ENCODE measurements at places on chromosomes 11 and 22.

- DNase-seq = no peak
These were observed 7.8 kb downstream of the APOL5 start for GRCh38 chr22:35725521-35725920.

GRCh38 chr11:4393858-4394223, 339 bp upstream of the TRIM21 start:
- no peak for DNase-seq

- DNase-seq = no peak
These were observed 56.1 kb upstream of the SLC22A12 start for GRCh38 chr11:64534950-64535349.

GRCh38 chr11:92939305-92939704, 30.1 kb upstream of the MTNR1B start:
- no peak for DNase-seq

GRCh38 chr11:72831521-72832300, 17.5 kb downstream of the ATG16L2 start:
- peak; percentile 82 for DNase-seq

- no peak for DNase-seq
These were observed 37.4 kb downstream of the PDGFB start for GRCh38 chr22:39207141-39208012.

DNA sequence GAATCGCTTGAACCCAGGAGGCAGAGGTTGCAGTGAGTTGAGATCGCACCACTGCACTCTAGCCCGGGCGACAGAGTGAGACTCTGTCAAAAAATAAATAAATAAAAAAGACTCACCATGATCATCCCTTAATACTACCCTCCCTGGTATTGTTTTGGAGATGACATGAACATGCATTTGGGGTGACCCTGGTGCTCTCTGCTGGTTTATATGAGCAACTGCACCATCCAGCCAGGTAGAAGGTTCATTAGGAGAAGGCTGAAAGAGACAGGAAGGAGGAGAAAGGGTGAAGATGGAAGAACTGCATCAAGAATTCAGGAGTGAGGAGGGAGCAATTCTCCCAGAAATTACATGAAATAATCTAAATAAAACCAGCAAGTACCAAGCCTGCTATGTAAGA, 37.8 kb downstream of the SLC5A1 start:
- DNase-seq = peak; percentile 9

GRCh38 chr11:128874427-128874826, 7.3 kb upstream of the KCNJ1 start:
- DNase-seq = no peak

DNA sequence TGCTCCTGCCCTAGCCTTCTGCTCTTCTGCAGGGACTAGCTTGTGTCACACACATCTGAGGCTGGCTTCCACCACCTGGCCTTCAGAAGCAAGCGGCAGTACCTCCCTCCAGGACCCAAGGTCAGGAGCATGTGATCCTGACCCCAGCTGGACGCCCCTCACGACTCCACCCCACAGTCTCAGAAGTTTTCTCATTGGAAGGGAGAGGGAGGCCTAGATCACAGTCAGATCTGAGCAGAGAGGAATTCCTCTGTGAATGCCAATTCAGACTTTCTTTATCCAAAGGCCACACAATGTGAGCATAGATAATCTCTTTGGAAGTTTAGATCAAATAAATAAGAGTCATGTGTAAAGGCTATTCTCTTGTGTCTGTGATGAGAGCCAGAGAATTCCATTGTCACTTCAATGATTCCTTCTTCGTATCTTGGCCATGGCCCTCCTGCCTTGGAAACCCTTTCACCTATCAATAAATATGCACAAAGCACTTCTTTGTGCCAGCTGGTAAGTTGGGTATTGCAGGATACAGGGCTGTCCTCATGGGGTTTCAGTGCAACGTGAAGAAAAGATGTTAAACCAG, 142.9 kb downstream of the SNX19 start:
- DNase-seq = no peak

- no peak for DNase-seq
These were observed 546.2 kb downstream of the TMEM135 start for GRCh38 chr11:87583931-87584330.

GRCh38 chr22:49738006-49738405, 89.7 kb downstream of the BRD1 start:
- DNase-seq = no peak

GRCh38 chr11:95065336-95065735, 1.4 kb upstream of the SRSF8 start:
- DNase-seq = peak; percentile 90

DNA sequence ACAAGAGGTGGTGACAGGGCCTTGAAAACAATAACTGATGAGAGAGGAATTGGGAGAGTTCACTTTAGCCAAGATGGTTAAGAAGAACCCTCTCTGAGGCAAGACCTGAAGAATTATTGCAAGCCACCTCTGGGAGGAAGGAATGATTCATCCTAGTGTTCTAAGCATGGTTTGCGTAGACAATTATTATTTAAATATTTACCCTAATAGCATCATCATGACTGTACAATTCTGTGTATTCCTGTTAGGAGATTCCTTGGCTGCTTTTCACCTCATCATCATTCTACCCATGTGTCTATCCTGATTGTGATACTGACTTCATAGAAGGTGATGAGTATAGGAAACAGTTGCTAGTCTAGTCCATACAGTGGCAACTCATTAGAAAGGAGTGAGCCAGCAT, 264.4 kb downstream of the DDX10 start:
- DNase-seq = no peak

- peak; percentile 6 for DNase-seq
These were observed 11.3 kb downstream of the TRIM66 start for GRCh38 chr11:8671193-8671612.

DNA sequence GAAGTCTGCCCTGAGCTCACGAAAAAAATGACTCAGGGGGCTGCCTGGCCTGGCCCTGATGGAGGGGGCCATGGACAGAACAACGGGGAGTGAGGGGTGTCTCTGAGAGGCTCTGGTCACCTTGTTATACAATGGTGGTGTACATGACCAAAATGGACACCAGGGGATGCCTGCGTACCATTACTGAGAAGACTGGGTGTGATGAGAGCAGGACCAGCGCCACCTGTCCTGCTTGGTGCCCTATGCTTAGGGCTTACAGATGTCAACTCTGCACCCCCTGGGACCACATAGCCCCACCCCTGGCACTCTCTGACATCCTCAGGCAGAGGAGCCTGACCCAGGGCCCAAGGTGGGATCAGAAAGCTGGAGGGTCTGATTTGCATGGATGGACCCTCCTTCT, 104.8 kb downstream of the ZNF280B start:
- no peak for DNase-seq

DNA sequence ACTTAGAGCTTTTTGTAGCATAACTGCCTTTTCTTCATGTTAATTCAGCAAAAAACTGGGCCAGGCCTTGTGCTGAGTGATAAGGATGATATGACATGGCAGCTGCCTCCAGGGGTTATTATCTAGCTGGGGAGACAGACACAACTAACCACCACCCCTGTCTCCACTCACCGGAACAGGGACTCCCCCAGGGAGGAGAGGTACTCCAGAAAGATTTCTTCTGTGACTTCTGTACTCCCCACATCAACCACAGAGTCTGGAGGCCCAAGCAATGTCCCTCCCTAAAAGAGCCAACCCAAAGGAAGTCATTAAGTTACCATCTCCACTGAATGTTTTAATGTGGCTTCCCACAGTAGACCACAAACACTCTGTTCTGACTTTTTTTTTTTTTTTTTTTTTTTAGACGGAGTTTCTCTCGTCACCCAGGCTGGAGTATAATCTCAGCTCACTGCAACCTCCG, 14.3 kb upstream of the PMM1 start:
- no peak for DNase-seq

DNA sequence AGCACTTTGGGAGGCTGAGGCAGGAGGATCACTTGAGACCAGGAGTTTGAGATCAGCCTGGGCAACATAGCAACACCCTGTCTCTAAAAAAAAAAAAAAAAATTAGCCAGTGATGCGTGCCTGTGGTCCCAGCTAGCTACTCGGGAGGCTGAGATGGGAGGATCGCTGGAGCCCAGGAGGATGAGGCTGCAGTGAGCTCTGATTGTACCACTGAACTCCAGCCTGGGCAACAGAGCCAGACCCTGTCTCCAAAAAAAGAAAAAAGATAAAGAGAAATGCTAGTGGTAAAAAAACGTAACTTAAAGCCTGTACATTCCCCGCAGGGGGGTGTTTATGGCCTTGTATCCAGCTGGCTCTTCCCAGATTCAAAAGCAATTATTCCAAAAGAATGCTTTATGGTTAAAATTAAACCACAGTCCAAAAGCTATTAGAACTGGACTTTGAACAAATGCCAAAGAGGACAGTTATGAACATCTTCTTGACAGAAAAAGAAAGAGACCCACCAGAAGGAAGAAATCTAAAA, 16.4 kb upstream of the SNX32 start:
- DNase-seq = no peak

GRCh38 chr11:75442161-75442885, 9.3 kb upstream of the KLHL35 start:
- DNase-seq = no peak

DNA sequence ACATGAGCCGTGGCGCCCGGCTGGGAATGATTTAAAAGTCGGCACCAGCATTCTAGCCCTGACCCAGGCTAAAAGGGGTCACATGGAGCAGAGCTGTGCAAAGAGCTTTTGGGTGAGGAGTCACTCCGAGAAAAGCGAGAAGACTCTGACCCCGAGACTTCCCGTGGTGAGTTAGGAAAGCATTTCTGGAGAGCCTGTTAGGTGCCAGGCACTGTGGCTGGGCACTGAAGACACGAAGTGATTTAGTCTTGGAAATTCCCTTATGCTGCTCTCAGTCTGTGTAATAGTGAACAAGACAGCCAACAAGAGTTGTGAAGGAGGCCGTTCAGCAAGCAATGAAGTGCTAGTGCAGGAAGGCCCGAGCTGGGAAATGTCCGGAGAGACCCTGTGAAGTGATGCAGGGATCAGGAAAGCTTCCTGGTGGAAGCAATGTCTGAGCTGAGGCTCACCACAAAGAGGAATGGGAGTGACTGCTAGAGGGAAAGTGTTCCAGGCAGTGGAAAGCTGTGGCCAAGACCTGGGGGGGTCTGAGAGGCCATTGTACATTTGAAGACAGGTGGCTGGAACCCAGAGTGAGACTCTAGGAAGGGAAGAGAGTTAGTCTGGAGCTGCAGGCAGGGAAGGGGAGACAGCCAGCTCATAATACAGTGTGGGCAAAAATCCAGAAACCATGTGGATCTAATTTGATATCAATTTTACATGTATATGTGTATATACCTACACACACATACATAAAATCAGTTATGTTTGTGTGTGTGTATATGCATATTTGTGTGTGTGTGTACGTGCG, 31.6 kb downstream of the MARK2 start:
- no peak for DNase-seq

DNA sequence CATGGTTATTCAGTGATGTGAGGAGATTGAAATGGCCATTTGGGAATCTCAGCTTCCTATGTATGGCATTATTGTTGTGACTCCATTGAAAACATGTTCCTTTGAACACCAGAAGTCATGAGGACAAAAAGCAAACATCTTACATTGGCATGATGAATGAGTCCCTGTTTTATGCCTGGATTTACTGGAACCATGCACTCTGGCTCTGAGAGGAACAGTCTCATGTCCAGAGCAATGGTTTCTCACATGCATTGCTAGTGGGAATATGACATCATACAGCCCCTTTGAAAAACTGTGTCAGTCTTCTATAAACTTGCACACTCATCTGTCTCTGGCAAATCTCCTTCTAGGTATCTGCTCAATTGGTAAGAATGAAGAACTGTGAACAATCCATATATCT, 3.4 kb upstream of the KDM4F start:
- DNase-seq = no peak

- peak; percentile 3 for DNase-seq
These were observed 113.9 kb downstream of the CCDC81 start for GRCh38 chr11:86488553-86488952.

DNA sequence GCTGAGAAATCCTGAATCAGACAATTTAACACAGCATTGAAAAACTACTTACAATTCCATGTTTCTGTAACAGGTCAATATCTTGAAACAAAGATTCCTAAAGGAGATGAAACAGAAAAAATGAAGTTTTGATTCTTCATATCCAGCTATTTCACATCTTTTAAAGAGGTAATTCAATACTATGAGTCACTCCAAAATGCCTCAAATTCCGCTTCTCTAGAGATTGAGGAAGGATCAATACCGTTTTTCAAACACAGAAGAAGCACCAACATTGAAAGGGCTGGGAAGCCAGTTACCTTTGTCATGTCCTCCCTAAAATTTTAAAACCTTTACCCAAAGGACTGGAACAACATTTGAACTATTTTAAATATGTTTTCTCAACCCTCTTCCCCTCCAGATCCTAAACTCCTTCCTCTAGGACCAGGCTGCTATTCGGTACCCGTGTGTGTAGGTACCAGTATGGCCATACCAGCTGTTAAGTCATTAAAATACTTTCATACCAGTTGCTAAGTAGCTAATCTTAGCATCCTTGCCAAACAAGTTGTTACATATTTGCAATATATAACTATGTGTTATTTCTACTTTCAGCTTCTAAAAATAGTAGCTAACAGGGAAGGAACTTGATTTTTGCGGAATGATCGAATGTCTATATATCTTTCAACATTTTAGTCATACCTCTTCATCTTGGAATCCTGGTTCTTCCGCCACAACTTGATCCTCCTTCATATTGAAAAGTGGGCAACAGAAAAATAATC, 2.3 kb downstream of the DMC1 start:
- DNase-seq = no peak

DNA sequence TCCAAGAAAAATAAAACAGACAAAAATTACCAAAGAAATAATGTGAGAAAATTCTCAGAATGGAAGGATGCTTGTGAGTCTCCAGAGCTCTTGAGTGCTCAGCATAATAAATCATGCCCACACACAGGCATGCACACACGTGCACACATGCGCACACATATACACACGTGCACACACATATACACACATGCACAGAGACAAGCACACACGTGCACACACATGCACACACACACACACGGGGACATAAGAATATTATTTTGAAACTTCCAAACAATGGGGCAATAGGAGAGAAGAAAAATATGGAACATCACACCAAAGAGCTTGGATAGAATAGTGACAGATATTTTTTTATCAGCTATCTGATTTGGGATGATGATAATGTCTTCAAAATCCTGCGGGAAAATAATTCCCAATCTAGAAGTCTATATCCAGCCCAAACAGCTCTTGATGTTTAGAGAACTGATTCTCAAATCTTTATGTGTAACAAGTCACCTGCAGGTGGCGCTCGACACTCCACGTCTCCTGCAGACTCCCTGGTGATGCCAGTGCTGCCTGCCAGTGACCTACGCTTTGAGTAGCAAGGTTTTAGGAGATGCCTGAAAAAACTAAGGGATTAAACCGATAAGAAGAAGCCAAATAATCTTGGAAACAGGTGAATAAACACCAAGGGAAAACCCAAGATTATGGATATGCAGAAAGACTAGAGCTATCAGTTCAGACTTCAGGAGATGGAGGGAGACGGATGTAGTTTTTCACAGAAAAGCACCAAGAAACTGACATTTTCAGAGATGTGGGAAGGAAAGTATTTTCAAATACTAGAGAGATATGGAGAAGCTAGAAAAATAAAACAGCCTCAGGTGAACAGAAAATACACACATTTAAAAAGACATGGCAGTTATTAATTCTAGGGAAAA, 743.6 kb downstream of the ETS1 start:
- peak; percentile 81 for DNase-seq

DNA sequence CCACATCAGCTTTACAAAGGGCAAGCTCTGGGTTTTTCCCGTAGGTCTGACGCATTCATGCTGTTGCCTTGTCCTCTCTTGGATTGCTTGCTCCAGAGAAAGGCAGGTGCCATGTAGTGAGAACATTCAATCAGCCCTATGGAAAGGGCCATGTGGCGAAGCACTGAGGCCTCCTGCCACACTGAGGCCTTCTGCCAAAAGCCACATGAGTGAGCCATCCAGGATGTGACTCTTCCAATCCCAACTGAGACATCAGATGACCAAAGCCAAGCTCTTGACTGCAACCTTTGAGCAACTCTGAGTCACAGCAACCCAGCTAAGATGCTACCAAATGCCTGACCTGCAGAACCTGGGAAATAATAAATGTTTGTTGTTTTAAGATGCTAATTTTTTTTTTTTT, 9.0 kb upstream of the PANX3 start:
- DNase-seq = no peak
